PC-9 (cell line): ENCODE measurements at places on chromosomes 11 and 22. TPM values are rescaled to one million over a fixed set of nuclear protein-coding genes. Genes with fewer than 3 reads are reported as not detected.

The MS4A12 gene
- total RNA-seq, result not detected in 2 replicates

DNA sequence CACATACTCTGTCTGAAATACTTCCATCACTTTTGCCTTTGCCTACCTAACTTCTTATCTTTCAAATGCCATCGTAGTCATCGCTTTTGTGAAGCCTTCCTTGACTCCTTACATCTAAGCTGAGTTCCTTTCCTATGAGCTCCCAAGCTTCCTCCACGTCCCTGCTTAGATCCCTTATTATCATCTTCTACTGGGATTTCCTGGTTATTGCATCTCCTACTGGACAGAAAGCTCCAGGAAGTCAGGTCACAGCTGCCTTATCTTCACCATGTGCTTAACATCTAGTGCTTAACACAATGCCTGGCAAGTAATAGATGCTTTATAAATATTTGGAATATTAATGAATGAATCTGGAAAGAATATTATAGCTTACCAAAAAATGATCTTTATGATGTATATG is 5.9 kb downstream of the YPEL4 start:
- no peak for DNase-seq

The MED15 gene
- total RNA-seq, result 82.0 and 87.9 TPM in 2 replicates

GRCh38 chr11:74255741-74256375 is 55.6 kb downstream of the P4HA3 start:
- peak; percentile 60 for DNase-seq

DNA sequence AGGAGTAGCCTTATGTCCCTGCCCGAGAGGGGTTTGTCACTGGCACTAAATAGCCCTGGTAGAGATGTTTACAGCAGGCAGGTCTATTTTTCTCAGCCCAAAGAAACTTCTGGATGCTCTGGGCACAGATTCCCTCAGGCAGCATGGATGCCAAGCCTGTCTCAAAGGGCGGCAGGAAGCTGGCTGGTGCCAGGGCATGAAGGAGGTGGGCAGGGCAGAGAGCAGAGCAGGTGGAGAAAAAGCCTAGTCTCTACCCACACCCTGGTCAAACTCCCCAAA is 4.1 kb upstream of the GAS2L1 start:
- DNase-seq, result no peak

DNA sequence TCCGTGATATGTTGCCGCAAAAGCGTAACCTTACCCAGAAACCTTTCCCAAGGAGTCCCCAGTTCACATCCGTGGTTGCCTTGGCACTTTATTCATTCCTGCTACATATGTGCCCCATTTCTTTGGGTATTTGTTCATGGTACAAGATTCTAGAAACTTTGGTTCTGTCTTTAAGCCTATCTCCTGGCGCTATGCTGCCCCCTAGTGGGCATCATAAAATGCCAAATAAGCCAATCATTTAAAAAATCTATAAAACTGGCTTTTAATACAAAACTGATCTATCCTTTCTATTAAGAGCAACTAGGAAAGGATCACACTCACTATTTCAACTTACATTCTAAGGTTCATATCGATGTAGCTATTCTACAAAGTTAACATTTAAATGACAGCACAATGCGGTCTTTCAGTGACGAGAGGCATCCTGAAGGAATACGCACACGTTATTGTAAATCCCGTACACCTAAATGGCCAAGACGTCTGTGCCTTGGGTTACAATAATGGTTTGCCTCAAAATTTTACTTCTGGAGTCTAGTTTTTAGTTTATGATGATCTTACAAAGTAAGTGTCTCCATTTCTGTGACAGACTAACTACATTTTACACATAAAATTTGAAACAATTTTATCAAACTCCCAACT is 16.2 kb downstream of the PIWIL3 start:
- DNase-seq, result no peak

GRCh38 chr11:114075891-114076441 is 16.5 kb downstream of the ZBTB16 start:
- DNase-seq, result no peak

GRCh38 chr11:82680252-82680651 is 53.4 kb downstream of the FAM181B start:
- no peak for DNase-seq
